Putamen (tissue), 1 donor: ENCODE measurements at places on chromosomes 3 and 15.

DNA sequence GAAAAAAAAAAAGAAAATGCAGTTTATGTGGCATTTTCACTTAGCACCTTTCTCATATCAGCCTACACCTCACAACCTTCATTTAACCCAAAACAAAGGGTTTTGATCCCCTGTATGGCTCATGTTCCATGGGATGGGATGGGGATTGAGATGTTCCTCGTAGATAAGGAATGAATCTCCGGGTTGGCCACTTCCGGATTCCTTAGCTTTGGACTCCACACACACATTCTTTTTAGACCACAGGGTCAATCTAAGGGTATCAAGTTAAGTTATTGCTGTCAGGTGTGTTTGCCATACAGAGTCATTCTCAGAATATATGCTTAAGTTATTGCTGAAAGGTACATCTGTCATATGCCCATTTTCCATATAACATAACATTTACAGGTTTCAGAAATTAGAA, 301.4 kb upstream of the TGFBR2 start:
- no peak for DNase-seq

- DNase-seq: no peak
These were observed 3.3 kb downstream of the COX17 start for GRCh38 chr3:119673875-119674274.

DNA sequence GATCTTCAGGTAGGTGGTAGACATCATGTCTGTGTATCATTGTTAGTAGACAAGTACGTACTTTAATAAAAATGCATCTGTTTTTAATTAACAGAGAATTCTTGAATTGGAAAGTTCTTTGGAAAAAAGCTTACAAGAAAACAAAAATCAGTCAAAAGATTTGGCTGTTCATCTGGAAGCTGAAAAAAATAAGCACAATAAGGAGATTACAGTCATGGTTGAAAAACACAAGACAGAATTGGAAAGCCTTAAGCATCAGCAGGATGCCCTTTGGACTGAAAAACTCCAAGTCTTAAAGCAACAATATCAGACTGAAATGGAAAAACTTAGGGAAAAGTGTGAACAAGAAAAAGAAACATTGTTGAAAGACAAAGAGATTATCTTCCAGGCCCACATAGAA, 149.1 kb upstream of the LRRFIP2 start:
- no peak for DNase-seq

DNA sequence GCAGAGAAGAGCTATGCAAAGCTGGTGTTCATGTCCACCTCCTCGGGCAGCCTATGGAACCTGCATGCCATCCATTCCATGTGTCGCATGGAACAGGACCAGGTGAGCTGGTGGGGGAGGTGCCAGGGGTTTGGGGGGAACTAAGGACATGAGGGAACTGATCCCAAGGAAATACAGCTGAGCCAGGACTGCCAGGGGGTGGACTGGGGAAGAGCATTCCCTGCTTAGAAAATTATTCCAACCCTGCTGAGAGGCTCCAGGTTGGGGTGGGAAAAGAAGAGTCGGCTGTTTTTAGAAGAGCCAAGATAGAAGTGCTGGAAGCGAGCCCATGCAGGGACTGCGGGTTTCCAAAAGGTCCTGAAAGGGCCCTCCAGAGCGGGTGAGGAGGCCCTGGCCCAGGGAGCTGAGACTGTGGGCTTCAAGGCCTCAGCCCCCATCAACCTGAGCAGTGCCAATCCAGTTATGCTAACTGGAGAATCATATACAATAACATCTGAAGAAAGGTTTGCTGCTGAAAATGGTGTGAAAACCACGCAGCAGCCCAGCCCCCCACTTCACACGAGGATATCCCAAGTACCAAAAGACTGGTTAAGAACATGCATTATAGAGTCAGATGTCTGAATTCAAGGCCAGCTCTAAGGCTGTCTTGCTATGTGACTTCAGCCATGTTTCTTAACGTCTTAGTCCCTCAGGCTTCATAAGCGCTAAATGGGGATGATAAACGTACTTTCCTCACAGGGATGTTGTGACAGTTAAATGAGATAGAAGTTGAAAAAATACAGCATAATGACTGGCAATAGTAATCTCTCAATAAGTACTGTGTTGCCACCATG, 7.8 kb downstream of the DISP2 start:
- DNase-seq: no peak
